ENCODE measurements at places on chromosomes 1 and 21.

GRCh38 chr1:160607672-160608032, 28.4 kb upstream of the CD84 start:
- DNase-seq: no peak

- DNase-seq: no peak
Measured at GRCh38 chr21:36783612-36784374, 84.9 kb downstream of the SIM2 start.

DNA sequence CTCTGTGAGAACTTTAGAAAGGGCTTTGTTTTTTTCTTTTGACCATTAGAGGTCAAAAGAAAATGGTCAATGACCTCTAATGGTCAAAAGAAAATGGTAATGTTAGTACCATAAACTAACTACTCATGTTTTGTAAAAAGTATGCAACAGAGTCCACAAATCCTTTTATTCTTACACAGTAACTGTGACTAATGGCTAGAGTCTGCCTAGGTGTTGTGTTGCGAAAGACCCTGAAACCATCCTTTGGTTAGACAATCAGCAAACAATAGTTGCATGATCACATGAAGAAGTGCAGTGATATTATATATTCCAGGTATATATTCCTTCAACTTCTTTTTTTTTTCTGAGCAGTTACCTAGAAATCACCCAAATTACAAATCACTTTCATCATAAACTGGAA, 40.9 kb downstream of the NEGR1 start:
- no peak for DNase-seq

DNA sequence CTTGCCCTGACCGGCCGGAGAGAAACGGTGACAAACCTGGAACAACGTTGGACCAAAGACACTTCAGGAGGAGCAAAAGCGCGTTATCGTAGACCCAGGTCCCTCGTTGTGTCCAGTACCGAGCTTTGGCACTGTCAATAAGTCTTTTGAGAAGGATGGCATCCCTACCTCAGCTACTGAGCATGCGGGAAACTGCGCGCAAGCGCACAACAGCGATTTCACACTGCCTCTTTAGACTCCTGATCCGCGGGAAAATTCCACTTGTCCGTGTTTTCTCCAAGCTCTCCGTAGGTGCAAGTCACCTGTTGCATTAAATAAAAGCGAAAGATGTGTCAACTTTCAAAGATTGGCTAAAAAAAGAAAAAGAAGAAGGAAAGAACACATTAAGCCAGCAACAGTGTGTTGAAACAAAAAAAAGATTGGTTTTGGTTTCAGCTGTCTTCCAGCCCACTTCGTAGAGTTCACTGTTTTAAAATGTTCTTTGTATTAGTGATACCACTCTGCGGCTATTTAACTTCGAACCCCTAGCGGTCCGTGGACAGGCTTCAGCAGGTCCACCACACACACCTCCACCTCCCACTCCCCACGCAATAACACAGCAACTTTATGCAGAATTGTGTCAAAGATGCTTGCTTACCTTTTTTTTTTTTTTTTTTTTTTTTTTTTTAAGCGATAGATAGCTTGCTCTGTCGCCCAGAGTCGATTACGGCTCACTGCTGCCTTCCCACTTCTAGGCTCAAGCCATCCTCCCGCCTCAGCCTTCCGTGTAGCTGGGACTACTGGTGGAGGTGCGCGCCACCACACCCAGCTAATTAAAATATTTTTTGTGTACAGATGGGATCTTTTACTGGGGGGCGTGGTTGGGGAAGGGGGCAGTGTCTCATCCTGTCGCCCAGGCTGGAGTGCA, at the start of gene BPNT1:
TSS of gene BPNT1 (minus strand) at position 139 of the 907 bp plus-strand sequence. CDS start 9,942 bp downstream, outside the sequence.
- peak; percentile 98 for DNase-seq

- no peak for DNase-seq
Measured at GRCh38 chr21:43618940-43619339, 40.3 kb downstream of the HSF2BP start.

DNA sequence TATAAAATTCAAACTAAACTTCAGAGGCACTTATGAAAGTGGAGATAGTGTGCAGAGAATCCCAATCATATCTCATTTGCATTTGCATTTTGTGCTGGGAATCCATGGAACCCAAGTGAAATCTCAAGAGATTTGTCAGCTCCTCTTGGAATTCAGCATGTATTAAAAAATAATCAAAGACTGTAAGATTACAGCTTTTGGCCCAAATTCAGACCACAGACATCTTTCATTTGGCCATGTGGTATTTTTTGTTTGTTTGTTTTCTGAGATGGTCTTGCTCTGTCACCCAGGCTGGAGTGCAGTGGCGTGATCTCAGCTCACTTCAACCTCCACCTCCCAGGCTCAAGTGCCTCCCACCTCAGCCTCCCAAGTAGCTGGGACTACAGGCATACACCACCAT, 3.8 kb upstream of the CACYBP start:
- no peak for DNase-seq

- peak; percentile 52 for DNase-seq
Measured at GRCh38 chr1:32393832-32394140, 455 bp downstream of the BSDC1 start.

DNA sequence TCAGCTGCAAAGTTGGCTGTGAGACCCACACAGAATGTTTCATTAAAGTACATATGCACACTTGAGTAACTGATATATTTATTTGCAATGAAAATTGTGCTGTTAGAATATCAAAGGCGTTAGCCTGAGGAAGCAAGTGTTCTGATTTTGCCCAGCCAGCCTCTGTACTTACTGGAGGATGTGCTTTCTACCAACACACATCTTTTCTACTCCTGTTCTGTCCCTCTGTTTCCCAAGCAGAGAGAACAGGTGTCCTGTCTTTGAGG, 31.4 kb downstream of the ELAVL4 start:
- no peak for DNase-seq

DNA sequence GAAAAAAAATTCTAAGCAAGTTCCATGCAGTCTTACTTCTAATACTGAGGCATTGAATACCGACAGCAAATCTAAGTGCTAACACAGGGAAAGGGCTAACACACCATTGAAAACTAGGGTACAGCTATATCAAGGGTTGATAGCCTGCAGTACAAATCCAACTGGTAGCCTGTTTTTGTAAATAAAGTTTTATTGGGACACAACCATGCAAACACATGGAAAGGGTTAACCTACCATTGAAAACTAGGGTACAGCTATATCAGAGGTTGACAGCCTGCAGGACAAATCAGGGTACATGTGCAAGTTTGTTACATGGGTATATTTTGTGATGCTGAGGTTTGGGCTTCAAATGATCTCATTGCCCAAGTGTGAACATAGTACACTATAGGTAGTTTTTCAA, 212.9 kb downstream of the HIVEP3 start:
- DNase-seq: no peak

GRCh38 chr1:61403679-61404596, 321.0 kb downstream of the TM2D1 start:
- DNase-seq: no peak

DNA sequence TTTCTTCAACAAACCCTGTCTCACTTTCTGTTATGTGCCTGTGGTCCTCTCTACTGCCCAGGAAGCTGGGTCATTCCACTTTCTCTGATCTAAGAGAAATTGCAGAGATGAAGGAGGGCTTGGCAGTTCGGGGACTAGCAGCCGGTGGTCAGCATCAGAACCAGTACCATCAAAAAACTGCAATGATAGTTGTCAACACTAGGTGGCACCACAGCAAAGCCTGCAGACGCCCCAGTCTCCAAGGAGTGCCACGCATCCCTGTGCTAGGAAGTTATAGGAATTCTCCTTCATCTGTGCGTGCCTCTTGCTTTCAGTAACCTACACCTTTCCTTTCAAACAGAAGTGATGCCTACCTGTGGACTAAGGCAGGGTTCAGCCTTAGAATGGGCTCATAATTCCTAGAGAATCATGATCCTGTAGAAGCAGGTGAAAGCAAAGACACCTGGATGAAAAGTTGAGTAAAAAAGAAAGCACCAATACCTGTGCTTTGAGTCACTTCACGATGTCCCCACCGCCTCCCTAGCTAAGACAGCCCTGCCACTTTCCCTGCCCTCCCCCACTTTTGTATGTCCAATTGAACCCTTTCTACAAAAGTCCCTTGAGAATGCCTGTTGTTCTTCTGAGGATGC, 129.2 kb downstream of the ADAMTS1 start:
- peak; percentile 23 for DNase-seq

DNA sequence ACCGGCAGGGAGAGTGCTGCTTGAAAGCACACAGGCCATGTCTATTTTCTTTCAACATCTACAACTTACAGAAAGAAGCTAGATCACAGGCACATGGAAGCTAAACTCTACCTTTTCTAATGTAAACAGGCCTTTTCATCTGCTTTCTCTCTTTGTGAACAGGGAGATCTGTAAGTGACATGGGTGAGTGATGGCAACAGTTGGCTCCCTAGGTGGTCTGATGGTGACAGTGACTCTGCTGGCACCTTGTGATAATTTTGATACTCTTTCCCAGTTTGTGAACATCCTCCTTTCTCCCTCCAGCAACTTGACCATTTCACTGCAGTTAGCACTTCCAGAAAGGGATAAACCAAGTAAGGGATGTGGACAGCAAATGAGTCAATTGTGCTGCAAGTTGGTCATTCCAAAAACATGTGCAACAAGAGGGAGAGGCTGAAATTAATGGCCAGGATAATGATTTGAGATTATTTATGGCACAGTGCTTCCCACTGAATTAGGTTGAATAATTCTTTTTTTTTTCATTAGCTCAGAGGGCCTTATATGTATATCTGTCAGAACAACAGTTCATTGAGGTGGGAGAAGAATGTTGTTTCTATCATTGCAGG, 89.5 kb downstream of the XCL2 start:
- no peak for DNase-seq

DNA sequence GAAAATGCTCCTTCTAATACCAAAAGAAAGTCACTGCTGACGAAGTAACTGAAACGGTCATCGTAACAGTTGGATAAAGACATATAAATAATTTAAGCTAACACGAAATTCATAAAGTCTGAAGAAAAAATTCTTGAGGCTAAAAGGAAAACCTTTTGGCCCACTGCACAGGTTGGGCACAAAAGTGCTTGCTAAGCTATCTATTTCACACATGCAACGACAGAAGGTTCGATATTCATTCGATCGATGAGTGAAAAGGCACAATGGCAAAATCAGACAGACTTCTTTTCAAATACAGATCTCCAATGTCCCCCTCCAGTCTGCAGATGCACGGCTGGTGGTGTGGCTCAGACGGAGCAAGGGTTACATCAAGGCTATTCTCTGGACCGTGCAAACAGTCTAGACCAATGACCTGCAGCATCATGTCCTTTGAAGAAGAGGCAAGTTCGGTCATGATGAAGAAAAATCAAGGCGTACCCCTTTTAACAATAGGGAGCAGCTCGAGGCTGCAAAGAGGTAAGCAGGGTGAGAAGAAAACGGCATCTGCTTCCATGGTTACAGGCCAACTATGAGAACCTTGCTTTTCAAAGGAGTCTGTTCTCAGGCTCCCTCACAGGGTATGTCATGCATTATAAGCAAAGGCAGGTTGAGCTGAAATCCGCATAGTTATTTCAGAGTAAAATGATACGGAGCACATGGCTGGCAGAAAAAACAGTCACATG, 579.6 kb downstream of the USP25 start:
- no peak for DNase-seq

GRCh38 chr1:116795482-116795829, 41.2 kb downstream of the CD2 start:
- no peak for DNase-seq
